SK-N-SH treated with all-trans-retinoic acid at 6 μM for 48 hours (cell line): ENCODE measurements at places on chromosomes 11 and 22.

DNA sequence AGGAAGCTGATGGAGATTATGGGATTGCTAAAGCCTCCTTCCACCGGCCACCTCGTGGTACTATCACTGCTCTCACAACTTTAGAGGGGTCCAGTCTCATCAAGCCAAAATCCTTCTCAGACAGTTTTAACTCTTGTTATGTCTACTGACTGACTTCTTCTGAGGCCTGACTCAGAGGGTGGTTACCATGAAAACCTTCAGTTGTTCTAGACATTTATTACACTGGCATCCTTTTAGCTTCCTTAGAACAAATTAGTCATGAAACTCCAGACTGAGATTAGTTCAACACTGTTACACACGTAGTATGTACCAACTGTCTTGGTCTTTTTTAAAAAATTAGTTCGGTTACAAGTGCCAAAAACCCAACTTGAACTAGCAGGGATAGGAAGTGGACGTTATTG, 7.5 kb downstream of the DIXDC1 start:
- ATAC-seq: peak; percentile 44

DNA sequence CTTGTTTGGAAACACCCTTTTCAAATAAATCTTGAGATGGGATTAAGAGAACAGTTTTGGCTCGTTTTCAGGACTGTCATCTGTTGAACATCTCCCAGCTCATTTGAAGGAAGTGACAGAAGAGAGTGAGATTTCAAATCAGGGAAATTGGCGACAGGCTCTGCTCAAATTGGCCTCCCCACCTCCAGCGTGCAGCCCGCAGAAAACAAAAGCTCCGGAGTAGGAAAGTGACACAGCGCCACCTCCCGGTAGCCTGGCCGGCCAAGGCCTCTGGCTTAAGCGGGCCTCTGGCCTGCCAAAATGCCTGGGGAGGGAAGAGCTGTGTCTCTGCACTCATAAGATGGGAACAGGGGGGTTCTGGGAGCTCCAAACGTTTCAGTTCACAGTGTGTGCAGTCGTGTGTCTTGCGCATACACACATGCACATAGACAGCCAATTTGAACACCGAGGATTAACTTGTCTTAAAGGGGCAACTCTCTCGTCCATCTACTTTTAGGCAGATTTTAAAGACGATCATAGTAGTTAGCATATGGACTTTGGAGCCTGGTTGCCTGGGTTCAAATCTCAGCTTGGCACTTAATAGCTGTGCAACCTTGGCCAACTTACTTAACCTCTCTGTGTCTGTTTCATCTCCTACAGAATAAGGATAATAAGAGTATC, 132.7 kb upstream of the RCN1 start:
- peak; percentile 89 for ATAC-seq

DNA sequence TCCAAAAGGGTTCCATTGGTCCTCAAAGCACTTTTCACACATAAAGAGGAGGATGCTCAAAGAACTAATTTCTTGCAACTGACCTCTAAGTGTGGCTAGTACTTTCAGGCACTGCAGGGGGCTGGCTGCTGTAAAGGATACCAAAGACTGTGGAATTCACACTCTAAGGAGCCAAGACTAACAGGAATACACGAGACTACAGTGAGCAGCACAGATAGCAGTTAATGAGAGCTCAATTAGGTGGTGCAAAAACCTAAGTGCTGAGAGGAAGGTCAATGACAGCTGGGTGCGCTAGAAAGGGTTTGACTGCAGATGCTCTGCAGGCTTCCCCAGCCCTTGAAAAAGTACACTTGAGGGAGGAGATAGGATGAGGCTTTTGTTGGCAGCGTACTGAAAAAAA, 124.3 kb upstream of the NTM start:
- ATAC-seq: no peak

GRCh38 chr11:82586581-82586980, 147.1 kb downstream of the FAM181B start:
- ATAC-seq: no peak

DNA sequence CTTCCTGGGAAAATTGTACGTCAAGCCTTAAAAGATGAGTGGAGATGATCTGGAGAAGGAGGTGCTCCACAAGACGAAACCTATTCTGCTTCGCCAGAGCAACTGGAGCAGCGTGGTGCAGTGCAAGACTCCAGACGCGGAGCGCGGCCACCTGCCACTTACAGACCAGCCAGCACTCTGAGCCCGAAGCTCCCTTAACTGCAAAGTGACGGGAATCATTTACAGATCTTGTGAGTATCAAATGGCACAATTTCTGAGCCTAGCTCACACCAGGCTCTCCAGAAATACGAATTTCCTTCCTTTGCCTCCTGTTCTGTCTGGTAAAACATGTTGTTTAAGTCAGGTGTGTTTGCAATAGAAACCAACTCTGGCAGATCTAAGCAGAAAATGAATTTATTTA, 369.3 kb downstream of the CADM1 start:
- no peak for ATAC-seq
